ENCODE measurements at places on chromosomes 12 and 14.

- no peak for DNase-seq
Measured at GRCh38 chr14:99129998-99130397, 142.0 kb downstream of the BCL11B start.

DNA sequence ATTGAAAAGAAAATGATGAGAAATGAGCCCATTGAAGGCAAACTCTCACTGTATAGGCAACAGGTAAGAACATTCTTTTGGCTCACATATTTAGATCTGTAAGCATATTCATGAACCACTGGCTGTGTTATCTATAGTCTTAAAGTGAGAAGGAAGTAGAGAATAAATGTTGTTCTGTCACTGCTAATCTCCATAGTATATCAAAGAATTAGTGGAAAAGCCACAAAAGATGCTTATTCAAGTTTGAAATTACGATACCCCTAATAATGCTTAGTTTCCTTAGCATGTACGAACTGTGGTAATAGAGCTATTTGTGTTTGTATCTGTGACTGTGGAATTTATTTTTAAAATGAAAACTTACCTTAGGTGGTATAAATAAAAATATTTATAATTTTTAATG lies 22.8 kb downstream of the IFT81 start:
- DNase-seq = no peak

GRCh38 chr14:76784881-76785280 lies 23.6 kb downstream of the VASH1 start:
- peak; percentile 66 for DNase-seq

DNA sequence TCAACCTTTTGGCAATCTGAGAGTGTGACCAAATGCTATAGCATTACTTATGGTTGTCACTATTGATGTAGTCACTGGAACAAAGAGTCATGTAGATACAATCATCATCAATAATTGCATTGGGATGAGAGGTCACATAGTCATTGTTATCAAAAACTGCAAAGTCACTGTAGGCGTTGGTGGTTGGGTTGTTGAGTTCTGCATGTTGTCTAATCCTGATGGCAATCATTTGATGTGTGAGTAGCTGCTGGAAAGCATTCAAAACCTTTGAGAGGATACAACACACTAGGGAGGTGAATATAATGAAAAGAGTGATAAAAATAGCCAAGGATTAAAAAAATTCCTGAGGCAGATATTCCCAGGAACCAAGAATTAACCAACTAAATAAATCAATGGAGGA lies 214.7 kb upstream of the SYT10 start:
- DNase-seq = no peak

- DNase-seq = no peak
Measured at GRCh38 chr12:49253033-49253623, 11.8 kb upstream of the TUBA1C start.

- DNase-seq = no peak
Measured at GRCh38 chr12:6818222-6818621, 3.4 kb upstream of the GPR162 start.

GRCh38 chr12:11059041-11059440 lies 3.1 kb downstream of the TAS2R46 start:
- DNase-seq = no peak

GRCh38 chr12:101795013-101795412 lies 35.7 kb downstream of the GNPTAB start:
- peak; percentile 62 for DNase-seq

GRCh38 chr12:13061377-13061776 lies 17.2 kb downstream of the FAM234B start:
- no peak for DNase-seq

- no peak for DNase-seq
Measured at GRCh38 chr14:50937325-50937724, 7.0 kb downstream of the PYGL start.

GRCh38 chr14:30211326-30211725 lies 283.7 kb upstream of the PRKD1 start:
- no peak for DNase-seq

DNA sequence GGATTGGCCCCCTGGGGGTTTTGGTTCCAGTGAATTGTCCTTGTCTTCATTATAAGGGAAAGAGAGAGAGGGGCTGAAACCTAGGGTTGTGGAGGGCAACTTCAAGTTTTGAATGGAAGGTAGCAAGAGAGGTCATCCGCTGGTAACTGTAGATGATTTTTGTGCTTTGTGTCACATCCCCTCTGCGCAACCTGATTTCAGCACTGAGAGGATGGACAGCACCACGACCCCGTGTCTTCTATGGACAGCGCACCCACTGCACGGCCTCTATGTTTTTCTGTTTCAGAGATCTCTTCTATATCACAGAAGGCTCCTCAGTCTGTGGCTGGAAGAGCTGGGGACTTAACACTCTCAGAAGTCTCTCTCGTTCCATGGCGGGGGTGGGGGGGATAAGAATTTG lies 127.0 kb upstream of the RPH3A start:
- no peak for DNase-seq

- DNase-seq = no peak
Measured at GRCh38 chr12:114895827-114896226, 211.9 kb upstream of the TBX3 start.

- no peak for DNase-seq
Measured at GRCh38 chr12:26226122-26226521, 30.7 kb downstream of the SSPN start.

- peak; percentile 80 for DNase-seq
Measured at GRCh38 chr14:52325126-52325525, 11.0 kb downstream of the PTGER2 start.

- DNase-seq = no peak
Measured at GRCh38 chr12:104475271-104475670, 18.5 kb downstream of the CHST11 start.

- DNase-seq = no peak
Measured at GRCh38 chr12:94089891-94090290, 58.5 kb upstream of the PLXNC1 start.

GRCh38 chr12:3885277-3886094 lies 12.3 kb upstream of the PARP11 start:
- peak; percentile 71 for DNase-seq

DNA sequence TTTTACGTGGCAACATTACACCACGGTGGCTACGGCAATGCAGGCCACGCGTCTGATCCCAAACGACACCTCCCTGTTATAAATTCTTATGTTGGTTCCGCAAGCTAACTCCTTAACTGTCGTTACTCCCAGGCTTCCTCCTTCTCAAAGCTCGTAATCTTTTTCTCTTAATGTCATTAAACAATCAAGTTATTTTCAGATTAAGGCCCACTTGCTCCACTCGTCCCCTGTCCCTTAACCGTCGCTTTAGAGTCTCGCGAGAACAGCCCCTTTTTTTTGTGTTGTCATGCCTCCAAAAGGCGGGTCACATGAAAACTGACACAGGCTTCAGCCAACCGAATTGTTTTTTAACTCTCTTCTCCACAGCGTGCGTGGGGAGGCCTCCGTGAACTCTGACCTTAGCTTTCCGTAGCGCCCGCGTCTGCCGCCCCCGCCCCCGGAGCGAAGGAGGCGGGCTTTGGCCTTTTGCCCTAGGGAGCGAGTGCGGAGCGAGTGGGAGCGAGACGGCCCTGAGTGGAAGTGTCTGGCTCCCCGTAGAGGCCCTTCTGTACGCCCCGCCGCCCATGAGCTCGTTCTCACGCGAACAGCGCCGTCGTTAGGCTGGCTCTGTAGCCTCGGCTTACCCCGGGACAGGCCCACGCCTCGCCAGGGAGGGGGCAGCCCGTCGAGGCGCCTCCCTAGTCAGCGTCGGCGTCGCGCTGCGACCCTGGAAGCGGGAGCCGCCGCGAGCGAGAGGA lies at the start of gene CAND1:
Gene CAND1 (plus strand): TSS at position 463 of the 737 bp plus-strand sequence. CDS start 360 bp downstream, outside the sequence.
- peak; percentile 99 for DNase-seq

DNA sequence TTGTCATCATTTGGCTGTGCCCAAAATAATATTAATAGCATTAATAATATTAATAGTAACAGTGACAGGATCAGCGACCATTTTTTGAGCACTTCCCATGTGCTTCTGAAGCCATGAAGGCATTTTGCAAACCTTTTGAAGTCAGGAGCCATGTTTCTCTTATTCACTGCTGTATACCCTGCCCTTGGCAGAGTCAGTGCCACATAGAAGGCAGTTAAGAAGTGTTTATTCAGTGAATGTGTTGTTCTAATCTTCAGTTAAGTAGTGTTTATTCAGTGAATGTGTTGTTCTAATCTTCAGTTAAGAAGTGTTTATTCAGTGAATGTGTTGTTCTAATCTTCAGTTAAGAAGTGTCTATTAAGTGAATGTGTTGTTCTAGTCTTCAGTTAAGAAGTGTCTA lies 319.7 kb upstream of the NAV3 start:
- DNase-seq = no peak

DNA sequence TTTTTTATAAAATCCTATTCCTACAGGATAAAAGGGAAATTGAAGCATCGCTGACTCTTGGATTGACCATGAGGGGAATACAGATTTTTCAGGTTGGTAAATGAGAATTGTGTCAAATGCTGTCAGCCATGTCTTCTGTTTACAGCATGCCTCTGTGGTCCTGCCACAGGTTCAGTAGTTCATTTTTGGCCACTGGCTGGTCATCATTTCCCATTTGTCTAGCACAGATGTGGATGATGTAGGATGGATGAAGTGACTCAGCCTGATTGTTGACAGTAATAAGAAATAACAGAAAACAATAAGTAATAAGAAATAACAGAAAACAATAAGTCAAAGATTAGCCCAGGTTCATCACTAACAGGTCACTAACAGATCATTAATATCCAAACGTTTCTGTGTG lies 59.8 kb downstream of the FRMD6 start:
- DNase-seq = no peak

- no peak for DNase-seq
Measured at GRCh38 chr12:132245521-132246101, 83.8 kb downstream of the GALNT9 start.

DNA sequence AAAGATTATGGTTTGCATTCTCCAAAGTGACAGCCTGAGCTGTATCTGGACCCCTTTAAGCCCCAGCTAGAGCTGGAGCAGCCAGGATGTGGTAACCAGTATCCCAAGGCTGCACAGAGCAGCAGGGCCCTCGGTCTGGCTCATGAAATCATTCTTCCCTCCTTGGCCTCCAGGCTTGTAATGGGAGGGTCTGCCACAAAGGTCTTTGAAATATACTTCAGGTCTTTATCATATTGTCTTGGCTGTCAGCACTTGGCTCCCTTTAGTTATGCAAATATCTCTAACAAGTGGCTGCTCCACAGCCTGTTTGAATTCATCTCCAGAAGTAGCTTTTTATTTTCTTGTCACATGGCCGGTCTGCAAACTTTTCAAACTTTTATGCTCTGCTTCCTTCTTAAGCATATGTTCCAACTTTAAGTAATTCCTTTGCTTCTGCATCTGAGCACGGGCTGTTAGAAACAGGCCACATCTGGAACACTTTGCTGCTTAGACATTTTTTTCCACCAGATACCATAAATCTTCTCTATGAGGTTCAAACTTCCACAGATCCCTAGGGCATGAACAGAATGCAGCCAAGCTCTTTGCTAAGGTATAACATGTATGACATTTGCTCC lies 663.4 kb upstream of the MIS18BP1 start:
- no peak for DNase-seq

- no peak for DNase-seq
Measured at GRCh38 chr14:29752221-29752923, 175.3 kb downstream of the PRKD1 start.

DNA sequence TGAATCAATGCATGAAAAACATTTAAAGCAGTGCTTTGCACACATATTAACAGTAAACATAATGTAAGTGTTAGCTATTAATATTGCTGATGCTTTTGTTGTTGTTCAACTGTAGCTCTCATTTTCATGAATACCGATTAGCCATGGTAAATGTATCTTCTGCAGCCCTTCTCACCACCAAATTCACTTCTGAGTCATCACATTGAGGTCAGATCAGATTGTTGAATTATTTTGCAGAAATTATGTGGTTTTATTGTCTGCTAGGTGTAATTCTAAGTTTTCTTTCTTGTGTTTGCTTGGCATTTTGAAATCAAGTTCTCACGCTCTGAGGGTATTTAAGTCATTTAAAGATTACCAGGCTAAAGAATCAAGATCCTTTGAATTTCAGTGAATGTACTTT lies 74.6 kb downstream of the AKAP6 start:
- DNase-seq = no peak

DNA sequence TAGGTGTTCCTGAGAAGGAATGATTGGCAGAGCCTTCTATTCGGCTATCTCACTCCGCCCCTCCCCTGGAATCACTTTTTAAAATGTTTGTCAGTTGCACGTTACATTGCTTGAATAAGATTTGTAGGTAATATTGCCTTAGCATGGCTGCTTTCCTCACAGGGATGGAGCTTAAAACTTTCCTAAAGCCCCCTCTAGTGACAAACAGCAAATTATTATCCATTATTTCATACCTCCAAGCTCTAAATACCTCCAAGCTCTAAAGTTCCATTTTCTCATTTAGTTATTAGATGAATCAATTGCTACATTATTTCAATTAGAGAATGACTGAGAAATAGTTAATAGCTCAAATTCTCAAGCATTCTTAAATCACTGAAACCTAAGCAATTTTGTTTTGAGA lies 5.1 kb upstream of the SPATA7 start:
- no peak for DNase-seq

- DNase-seq = no peak
Measured at GRCh38 chr14:32620724-32621123, 291.6 kb downstream of the AKAP6 start.

DNA sequence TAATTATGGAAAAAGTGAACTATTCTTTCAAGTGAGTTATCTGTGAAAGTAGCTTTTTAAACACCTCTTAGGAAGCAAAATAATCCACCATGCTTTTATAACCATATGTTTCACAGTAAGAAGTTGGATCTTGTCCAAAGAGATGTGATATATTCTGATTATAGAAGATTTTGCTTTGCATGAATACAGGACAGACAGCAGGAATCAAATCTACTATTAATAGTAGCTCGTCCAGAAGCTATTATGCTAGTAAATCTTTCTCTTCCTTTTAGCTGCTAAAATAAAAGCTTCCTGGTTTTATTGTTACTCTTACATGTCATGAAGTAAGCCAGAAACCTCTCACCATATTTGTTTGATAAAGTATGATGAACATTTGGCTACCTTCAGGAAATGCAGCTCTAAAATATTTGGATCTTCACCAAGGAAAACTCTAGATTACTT lies 257.0 kb downstream of the IPO8 start:
- DNase-seq = no peak

DNA sequence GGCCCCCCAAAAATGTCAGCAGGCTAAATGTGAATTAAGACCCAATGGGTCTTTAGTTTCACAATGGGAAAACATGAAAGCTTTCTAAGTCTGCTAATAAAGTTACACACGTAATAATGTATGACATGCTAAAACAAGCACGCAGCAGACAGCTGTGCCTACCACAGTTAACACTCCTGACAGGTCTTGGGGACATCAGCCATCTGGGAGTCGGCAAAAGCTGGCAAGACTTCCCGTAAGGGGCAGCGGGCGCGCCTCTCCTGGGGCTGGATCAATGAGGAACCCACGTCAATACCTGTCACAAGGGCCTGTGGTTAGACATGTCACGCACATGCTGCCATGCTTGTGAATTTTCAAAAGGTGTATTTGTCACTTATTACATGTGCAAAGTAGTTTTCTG lies 45.0 kb downstream of the ACTN1 start:
- DNase-seq = no peak

GRCh38 chr12:97837401-97837800 lies 374.8 kb downstream of the RMST start:
- no peak for DNase-seq

Measured in CD4-positive, alpha-beta T cell treated with Interleukin-15 for 4 hours (primary cell).